Hepatocyte (in vitro differentiated cells): ENCODE measurements at places on chromosomes 16 and 17. TPM values are rescaled to one million over a fixed set of nuclear protein-coding genes. Genes with fewer than 3 reads are reported as not detected.

Gene RAP1GAP2
- 3.0 and 4.6 TPM in 2 replicates for polyA plus RNA-seq

GRCh38 chr17:7001318-7001961 is 5.6 kb downstream of the ALOX12 start:
- H3K27me3 ChIP-seq: no peaks in the 10 kb centered on the region
- DNase-seq: no peak

- peaks cover 85% of the 10 kb centered on the region for H3K27me3 ChIP-seq
- no peaks in the 10 kb centered on the region for H3K4me1 ChIP-seq
- no peak within 1 kb of the TSS for H3K4me3 ChIP-seq
- no peaks in the 10 kb centered on the region for H3K36me3 ChIP-seq
- no peak within 1 kb of the TSS for H3K27ac ChIP-seq
Measured at GRCh38 chr16:705431-706188, at the start of gene FBXL16. FBXL16 (minus strand) TSS chr16:705801; CDS start chr16:697405, 8,396 bp downstream.

DNA sequence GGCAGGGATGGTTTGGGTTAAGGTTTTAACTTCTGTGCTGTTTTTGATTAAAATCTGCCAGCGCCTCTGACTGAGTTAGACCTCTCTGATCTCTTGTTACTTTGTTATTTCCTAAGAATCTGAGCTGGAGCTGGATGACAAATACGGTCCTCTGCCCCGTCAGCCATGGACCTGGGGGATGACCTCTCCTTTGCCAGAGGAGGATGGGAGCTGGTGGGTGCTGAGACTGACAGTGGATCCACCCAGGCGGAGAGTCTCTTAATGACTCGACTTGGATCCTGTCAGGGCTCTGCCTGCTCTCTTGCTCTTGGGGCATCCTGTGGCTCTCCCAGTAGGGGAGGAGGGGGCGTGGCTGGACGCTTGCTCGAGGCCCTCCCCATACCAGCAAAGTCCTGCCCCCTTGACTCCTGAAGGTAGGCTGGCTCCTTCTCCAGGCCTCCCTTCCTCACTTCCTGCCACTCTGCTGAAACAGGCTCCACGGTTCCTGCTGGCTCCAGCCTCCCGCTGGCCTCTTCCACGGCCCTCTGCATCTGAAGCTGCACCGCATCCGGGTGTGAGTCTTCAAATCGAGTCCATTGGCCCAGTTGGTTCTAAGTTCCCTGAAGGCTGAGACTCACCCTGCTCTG is 24.8 kb upstream of the MAP3K14 start:
- H3K27me3 ChIP-seq: no peaks in the 10 kb centered on the region
- DNase-seq: peak; percentile 73
- H3K4me1 ChIP-seq: peaks cover 5% of the 10 kb centered on the region

GRCh38 chr17:12866244-12866643 is 76.9 kb downstream of the ARHGAP44 start:
- H3K4me1 ChIP-seq: no peaks in the 10 kb centered on the region
- no peak overlapping the region for H3K27ac ChIP-seq
- no peak for DNase-seq
- no peaks in the 10 kb centered on the region for H3K36me3 ChIP-seq
- no peak overlapping the region for H3K4me3 ChIP-seq

- no peaks in the 10 kb centered on the region for H3K27me3 ChIP-seq
- peak overlapping the region; percentile 69 for H3K4me3 ChIP-seq
- no peaks in the 10 kb centered on the region for H3K36me3 ChIP-seq
- DNase-seq: peak; percentile 13
Measured at GRCh38 chr17:60524463-60525327, 1.3 kb downstream of the APPBP2 start.

GRCh38 chr16:27746076-27746855 is 196.3 kb downstream of the KATNIP start:
- no peaks in the 10 kb centered on the region for H3K4me1 ChIP-seq
- no peak overlapping the region for H3K4me3 ChIP-seq
- no peak overlapping the region for H3K27ac ChIP-seq

Gene ABCA8
- polyA plus RNA-seq: 2.1 and 2.4 TPM in 2 replicates

DNA sequence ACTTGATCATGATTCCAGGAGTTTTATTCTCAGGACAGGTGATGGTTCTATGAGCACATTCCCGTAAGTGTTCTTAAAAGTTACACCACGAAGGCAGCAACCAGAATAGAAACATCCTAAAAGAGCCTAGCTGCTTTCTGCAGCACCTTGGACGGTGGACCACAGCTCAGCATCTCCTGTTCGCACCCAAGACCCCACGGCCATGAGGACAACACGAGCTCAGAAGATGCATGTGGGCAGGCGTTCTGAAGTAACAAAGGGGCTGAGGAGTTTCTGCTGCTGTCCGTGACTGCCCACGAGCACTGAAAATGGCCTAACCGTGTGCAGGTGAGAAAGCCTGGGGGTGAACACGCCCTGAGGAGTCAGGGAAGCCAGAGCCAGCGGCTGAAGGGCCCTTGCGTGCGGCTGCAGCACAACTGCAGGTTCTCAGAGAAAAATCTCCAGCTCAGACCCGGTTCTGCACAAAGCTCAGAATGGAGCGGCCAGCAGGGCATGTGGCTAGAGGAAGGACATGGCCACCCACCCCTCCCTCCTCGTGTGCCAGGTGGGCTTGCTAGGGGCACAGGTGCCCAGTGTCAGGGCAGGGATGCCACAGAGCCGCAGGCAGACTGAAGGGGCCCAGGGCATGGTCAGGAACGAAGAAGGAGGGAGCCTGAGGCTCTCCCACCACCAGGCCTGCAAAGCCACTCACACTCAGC is 10.8 kb upstream of the C16orf95 start:
- no peak for DNase-seq
- H3K4me3 ChIP-seq: no peak overlapping the region
- no peaks in the 10 kb centered on the region for H3K27me3 ChIP-seq
- H3K4me1 ChIP-seq: no peaks in the 10 kb centered on the region
- no peak overlapping the region for H3K27ac ChIP-seq

- H3K4me3 ChIP-seq: no peak overlapping the region
- no peaks in the 10 kb centered on the region for H3K27me3 ChIP-seq
- no peaks in the 10 kb centered on the region for H3K36me3 ChIP-seq
- DNase-seq: no peak
- peaks cover 31% of the 10 kb centered on the region for H3K4me1 ChIP-seq
Measured at GRCh38 chr17:64156670-64157069, 26.7 kb upstream of the ERN1 start.

Gene OMG
- polyA plus RNA-seq: 0.58 and 2.2 TPM in 2 replicates

GRCh38 chr17:80742091-80742490 is 197.5 kb downstream of the RPTOR start:
- no peaks in the 10 kb centered on the region for H3K4me1 ChIP-seq
- H3K27ac ChIP-seq: no peak overlapping the region
- no peak overlapping the region for H3K4me3 ChIP-seq
- H3K27me3 ChIP-seq: no peaks in the 10 kb centered on the region
- DNase-seq: no peak
- H3K36me3 ChIP-seq: no peaks in the 10 kb centered on the region

GRCh38 chr17:1100382-1100781 is 79.4 kb downstream of the ABR start:
- no peak overlapping the region for H3K4me3 ChIP-seq
- no peak for DNase-seq
- no peak overlapping the region for H3K27ac ChIP-seq

Gene TP53TG3C
- polyA plus RNA-seq: not detected in 2 replicates

- H3K27ac ChIP-seq: no peak overlapping the region
- no peak for DNase-seq
- H3K4me3 ChIP-seq: no peak overlapping the region
- H3K4me1 ChIP-seq: no peaks in the 10 kb centered on the region
Measured at GRCh38 chr17:3704931-3705717, 9.2 kb upstream of the P2RX5 start.

Gene GRAPL
- polyA plus RNA-seq: not detected in 2 replicates

DNA sequence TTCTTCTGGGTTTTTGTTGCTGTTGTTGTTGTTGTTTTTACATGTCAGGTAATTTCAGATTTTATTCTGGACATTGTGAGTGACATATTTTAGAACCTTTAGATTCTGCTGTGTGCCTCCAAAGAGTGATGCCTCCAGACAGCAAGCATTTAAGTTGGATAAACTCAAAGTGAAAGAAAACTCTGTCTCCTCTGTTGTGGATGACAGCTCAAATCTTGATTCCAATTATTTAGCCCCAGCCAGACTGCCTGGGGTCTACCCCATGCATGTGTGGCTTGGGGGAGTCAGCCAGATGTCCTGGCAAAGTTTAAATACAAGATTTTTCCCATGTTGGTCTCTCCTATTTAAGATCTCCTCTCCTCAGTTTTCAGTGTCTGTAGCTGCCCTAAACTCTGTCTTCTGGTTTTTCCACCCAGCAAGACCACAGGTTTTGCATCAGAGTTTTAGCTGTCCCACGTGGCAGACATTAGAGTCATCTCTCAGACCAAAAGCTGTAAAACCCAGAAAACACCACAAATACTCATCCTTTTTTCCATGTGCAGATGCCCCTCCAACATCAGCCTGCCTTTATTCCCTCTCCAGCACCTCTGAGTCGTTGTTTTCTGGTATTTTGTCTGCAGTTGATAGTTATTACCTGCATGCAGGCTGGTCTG is 19.4 kb upstream of the ZNF469 start:
- H3K27me3 ChIP-seq: no peaks in the 10 kb centered on the region
- no peak overlapping the region for H3K27ac ChIP-seq
- H3K4me1 ChIP-seq: no peaks in the 10 kb centered on the region

- H3K27ac ChIP-seq: no peak overlapping the region
- H3K4me1 ChIP-seq: no peaks in the 10 kb centered on the region
- H3K4me3 ChIP-seq: no peak overlapping the region
- no peaks in the 10 kb centered on the region for H3K36me3 ChIP-seq
Measured at GRCh38 chr17:34547453-34548063, 31.8 kb upstream of the TMEM132E start.

- no peak overlapping the region for H3K27ac ChIP-seq
- H3K4me3 ChIP-seq: peak overlapping the region; percentile 52
- H3K4me1 ChIP-seq: peaks cover 20% of the 10 kb centered on the region
- DNase-seq: peak; percentile 79
Measured at GRCh38 chr16:2964475-2965336, 631 bp downstream of the KREMEN2 start.

- no peaks in the 10 kb centered on the region for H3K36me3 ChIP-seq
Measured at GRCh38 chr17:81471818-81472456, 40.7 kb downstream of the ACTG1 start.

GRCh38 chr16:13083681-13084080 is 182.3 kb downstream of the SHISA9 start:
- peak overlapping the region; percentile 54 for H3K27ac ChIP-seq
- H3K27me3 ChIP-seq: no peaks in the 10 kb centered on the region
- H3K4me3 ChIP-seq: no peak overlapping the region

DNA sequence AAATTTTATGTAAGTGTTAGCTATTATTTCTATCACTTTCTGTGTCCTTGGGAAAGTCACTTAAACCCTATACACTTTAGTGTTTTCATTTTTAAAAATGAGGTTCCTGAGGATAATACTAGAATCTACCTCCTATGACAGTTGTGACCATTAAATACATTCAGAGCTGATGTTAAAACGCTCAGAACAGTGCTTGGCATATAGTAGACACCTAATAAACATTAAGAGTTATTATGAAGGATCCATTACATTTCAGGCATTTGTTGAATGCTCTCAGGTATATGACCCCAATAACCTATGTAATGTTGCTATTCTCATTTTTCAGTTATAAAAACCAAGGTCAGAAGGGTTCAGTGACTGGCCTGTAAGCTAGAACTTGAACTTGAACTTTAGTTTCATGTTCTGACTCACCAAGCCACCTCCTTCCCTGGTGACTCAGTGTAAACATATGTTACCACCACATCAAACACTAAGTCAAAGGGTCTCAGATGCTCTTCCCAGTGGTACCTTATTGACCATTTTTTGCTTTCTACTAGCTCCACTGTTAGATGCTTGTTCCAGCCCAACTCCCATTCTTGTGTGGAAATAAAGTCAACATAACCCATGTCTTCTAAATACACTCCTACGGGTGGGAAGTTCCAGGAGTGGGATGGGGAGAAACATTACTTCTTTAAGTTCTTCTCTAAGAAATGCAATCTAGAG is 47.6 kb downstream of the HSD17B2 start:
- H3K27me3 ChIP-seq: no peaks in the 10 kb centered on the region
- peak overlapping the region; percentile 78 for H3K27ac ChIP-seq
- no peaks in the 10 kb centered on the region for H3K36me3 ChIP-seq
- peaks cover 17% of the 10 kb centered on the region for H3K4me1 ChIP-seq
- DNase-seq: peak; percentile 46

DNA sequence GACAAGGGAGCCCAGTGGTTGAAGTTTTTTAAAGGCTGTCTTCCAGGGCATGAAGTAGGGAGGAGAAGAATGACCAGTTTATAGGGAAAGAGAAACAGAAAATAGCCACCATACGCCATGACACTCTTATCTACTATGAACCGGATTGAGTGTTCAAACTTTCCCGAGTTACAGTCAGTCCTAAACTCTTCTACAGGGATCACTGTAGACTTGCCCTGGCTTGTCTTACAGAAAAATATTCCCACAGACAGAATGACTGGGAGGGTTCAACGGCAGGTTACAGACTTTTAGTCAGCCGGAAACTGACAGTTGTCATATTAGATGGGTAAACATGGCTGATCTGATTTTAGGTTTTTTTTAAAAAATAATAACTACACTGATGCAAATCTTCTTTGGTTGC is 662.5 kb upstream of the SOX9 start:
- DNase-seq: no peak
- no peaks in the 10 kb centered on the region for H3K36me3 ChIP-seq
- no peaks in the 10 kb centered on the region for H3K27me3 ChIP-seq
- no peak overlapping the region for H3K27ac ChIP-seq
- no peak overlapping the region for H3K4me3 ChIP-seq
- H3K4me1 ChIP-seq: no peaks in the 10 kb centered on the region

DNA sequence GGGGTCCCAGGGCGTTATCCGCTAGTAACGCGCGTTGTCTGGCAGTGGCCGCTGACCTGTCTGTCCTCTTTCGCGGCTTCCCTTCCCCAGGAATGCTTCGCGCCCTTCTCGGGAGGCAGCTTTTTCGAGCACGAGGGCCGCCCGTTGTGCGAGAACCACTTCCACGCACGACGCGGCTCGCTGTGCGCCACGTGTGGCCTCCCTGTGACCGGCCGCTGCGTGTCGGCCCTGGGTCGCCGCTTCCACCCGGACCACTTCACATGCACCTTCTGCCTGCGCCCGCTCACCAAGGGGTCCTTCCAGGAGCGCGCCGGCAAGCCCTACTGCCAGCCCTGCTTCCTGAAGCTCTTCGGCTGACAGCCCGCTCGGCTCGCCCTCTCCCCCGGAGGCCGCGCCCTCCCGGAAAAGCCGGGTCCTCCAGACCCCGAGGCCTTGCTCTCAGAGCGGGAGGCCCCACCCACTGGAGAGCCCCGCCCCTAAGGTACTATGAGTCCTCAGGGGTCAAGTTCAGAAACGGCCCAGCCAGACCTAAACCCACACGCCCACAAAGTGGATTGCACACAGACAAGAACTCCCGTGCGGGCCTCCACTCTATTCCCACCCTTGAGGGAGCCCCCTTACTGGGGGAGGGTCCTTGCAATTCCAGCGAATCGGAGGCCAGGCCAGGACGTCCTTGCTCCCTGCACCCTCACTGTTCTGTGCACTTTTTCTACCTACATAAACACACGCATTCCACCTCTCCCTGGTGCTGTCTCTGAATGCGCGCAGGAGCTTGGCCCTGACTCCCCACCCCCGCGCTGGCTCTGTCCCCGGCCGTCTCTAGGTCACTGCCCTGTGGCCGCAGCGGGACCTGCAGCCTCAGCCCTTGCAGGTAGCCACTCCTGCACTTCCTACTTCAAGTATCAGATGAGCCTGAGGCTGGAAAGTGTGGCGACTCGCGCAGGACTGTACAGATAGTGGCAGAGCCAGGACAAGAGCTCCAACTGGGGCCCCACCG is 5.4 kb upstream of the SLC5A2 start:
- H3K4me1 ChIP-seq: peaks cover 9% of the 10 kb centered on the region
- no peaks in the 10 kb centered on the region for H3K36me3 ChIP-seq
- peak; percentile 85 for DNase-seq
- H3K27ac ChIP-seq: peak overlapping the region; percentile 95
- H3K27me3 ChIP-seq: no peaks in the 10 kb centered on the region

- peaks cover 8% of the 10 kb centered on the region for H3K4me1 ChIP-seq
- DNase-seq: no peak
- no peak overlapping the region for H3K27ac ChIP-seq
- no peaks in the 10 kb centered on the region for H3K27me3 ChIP-seq
- no peak overlapping the region for H3K4me3 ChIP-seq
Measured at GRCh38 chr16:79559532-79559931, 41.0 kb downstream of the MAF start.
